ENCODE measurements at places on chromosomes 12 and 14. TPM values are rescaled to one million over a fixed set of nuclear protein-coding genes. Genes with fewer than 3 reads are reported as not detected.

GRCh38 chr12:81465876-81466275 lies 293.3 kb downstream of the PPFIA2 start:
- no peak for DNase-seq

LTB4R2 gene
- 2.2 TPM for total RNA-seq

- no peak for DNase-seq
These were observed 395.5 kb downstream of the LRFN5 start for GRCh38 chr14:42002141-42002540.

PIANP gene
- total RNA-seq = 0.40 TPM

All from cardiac septum (tissue), 1 donor.